ENCODE measurements at places on chromosomes 7 and 10.

DNA sequence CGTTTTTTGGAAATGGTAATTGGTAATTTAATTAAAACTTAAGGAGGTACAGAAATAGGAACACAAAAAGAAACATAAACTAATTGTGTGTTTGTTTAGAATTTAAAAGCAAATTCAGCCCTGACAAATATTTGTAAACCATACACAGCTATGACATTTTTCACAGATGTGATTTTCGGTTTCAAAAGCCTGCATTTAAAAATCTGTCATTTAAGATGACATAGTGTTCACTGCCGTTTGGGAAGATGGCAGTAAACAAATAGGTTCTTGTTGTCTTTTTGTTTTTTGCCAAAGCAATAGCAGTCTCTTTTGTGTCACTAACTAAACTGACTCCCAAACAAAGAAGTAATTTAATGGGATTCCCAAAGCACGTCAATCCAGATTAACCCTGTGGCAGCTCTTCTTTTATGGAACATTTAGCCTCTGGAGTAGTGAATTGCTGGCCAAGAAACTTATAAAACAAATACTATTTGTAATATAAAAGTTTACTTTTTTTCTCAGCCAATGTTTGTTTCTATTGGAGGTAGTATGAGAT lies 697.6 kb downstream of the PHTF2 start:
- no peak for DNase-seq

DNA sequence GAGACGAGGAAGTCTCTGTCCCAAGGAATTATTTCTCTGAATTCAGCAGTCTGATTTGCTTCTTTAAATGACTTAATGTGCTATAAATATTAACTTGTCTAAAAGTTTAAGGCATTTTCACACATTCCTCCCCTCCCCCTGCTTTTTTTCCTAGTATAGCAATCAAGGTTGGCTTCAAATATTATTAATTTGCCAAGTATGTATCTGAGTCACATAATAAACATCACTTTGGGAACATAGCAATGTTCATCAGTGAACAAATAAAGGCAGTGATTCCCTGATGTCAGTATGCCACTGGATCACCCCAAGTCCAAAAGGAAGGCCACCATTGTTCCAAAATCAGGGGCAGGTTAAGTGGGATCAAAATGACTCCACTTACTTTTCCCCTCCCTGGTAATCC lies 40.5 kb downstream of the PDE6C start:
- no peak for DNase-seq

- no peak for DNase-seq
Observed at GRCh38 chr7:24894429-24895221, 85.4 kb downstream of the OSBPL3 start.

- no peak for DNase-seq
Observed at GRCh38 chr7:124042826-124043225, 10.0 kb upstream of the TMEM229A start.

DNA sequence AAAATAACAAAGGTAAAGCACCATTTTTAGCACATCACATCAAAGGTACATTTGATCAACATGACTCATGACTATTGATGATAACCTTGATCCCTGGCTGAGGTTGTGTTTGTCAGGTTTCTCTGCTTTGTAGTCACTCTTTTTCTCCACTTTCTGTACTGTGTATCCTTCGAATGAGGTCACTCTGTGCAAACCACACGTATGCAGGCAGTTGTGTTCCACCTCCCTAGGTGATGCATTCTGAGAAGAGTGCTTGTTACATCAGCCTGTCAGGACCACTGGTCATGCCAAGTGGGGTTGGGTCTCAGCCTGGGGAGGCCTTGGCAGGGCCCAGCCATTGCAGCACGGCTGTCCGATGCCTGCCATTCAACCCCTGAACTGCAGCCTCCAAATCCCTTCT lies 62.8 kb upstream of the GJD4 start:
- no peak for DNase-seq

DNA sequence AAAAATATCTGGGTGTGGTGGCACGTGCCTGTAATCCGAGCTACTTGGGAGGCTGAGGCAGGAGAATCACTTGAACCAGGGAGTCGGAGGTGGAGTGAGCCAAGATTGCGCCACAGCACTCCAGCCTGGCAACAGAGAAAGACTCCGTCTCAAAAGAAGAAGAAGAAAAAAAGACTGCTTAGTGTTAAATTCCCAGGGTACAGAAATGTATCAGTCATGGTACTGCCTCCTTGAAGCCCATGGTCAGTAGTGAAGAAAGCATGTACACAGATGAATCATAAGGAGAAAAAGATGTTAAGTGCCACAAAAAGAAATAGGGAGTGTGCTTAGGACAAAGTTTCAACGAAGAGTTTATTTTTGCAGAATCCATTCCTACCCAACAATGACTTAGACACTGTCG lies 62.5 kb upstream of the KMT2E start:
- no peak for DNase-seq

DNA sequence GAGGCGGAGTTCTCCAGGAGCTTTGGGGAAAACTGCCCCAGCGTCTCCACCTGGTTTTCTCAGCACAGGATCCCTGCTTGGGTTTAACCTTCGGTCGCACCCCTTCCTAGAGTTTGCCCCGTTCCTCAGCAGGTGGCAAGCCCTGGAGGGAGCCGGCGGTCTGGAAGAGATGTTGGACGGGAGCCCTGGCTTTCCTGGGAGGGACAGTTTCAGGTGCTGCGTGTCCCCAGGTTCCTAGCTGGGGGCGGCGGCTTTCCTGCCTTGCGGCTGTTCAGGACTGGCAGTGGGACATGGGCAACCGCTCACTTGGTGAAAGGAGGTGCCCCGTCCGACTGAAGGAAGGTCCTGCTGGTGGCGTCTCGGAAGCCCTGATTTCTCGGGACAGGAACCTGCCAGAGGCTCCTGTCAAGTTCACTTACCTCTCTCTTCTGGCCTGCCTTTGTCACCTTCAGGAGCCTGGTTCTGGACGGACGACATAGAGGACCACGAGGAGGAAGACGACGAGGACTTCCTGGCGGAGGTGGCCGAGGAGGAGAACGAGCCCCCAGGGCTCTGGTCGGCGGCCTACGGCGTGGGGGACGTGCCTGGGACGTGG lies 14.8 kb downstream of the ZNF316 start:
- DNase-seq, result no peak

Data from activated CD8-positive, alpha-beta memory T cell treated with anti-CD3 and anti-CD28 coated beads for 1 hour (primary cell).